Stimulated activated CD8-positive, alpha-beta memory T cell treated with anti-CD3 and anti-CD28 coated beads, Interleukin-12 subunit alpha, Interleukin-12 subunit beta, amount 100 ng/mL, for 4 hours (primary cell): ENCODE measurements at places on chromosomes 5 and 9.

GRCh38 chr5:169970911-169971765 is 9.2 kb downstream of the INSYN2B start:
- DNase-seq, result no peak

DNA sequence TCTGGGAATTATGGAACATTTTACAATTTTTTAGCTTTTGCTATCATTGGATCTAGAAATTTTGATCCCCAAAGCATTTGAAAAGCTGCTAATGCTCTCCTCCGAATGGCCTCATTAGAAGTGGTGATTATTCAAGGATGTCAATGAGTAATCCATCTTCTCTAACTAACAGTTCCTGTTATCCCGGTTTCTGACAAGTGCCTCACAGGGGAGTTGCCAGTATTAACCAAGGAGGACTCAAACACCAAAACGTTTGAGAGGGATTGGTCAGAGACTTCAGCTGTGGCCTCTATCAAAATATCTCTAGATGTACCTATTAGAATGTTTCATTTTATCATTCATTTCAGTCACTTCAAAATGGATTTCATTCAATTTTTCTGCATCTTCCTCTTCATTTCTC is 208.3 kb upstream of the ITGA1 start:
- DNase-seq, result no peak

DNA sequence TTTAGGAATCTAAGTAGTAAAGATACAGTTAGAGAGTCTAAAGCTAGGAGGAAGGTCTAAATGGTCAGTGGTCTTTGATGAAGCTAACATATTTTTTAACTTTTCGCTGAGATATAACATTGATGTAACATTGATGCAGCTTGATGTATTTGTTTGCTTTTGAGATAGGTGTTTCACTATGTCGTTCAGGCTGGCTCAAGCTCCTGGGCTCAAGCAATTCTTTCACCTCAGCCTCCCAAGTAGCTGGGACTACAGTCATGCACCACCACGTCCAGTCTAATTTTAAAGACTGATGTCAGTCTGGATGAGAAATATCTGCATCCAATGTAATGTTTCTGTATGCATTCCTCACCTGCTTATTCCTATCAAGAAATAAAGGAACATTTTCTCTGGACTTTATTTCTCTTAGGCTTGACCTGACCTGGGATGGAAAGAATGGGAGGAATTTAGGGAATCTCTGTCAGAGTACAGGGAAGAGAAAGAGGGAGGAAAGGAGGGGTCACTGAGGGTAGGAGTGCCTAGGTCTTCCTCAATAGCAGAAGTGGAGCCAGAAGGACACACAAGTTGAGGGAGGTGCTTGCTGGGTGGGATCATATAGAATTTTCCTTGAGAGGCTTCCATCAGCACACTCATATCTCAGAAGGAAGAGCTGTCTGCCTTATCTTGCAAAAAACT is 101.5 kb upstream of the GPBP1 start:
- no peak for DNase-seq

DNA sequence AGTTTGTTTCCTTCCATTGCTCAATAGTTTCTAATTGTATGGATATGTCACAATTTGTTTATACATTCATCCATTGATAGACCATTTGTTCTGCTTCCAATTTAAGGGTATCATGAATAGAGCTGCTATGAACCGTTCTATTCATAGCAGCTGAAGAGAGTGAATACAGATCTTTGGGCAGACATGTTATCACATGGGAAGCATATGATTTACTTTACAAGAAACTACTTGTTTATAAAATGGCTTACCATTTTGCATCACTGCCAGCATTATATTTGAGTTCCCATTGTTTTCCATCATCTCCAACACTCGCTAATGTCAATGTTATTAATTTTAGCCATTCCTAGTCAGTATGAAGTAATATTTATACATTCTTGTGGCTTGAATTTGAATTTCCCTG is 549.0 kb downstream of the MAT2B start:
- DNase-seq, result no peak

DNA sequence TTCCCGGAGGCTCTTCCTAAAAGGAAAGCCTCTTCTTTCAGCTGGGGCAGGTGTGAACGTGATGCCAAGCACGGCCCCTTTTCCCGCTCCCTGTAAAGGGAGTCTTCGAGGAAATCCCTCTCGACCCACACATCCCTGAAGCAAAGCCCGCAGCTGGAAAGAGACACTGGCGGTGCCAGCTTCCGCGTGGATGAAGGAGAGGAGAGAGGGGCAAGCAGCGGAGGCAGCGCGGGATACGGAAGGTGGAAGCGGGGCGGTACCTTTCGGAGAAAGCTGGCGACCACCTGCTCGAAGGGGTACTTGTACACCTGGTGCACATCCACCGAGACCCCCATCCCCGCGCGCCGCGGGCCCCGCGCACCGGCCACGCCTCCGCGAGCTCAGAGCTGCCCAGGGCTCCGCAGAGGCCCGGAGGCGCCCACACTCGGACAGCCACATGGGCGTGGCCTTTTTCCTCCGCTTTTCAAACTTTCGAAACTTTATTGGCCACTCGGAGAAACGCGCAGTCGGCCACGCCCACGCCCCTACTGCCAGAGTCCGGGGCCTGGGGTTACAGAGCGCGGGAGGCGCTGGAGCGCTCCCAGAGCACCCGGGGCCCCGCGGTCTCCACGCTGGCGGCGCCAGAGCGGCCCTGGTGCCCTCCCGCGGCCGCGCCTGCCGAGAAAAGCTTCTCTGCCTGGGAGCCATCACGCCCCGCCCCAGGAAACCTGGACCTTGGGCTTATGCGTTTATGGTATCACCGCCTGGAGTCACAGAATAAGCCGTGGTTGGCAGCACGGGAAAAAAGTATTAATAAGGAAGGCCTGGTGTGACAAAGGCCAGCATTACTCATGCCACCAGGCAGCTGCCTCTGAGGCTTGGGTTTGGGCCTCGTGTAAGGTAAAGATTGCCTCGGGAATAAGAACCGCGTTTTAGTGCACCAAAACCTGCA is at the start of gene PRELID2:
Gene PRELID2 (minus strand): TSS at position 426 of the 931 bp plus-strand sequence. CDS start 91 bp downstream, at position 335.
- peak; percentile 20 for DNase-seq

- no peak for DNase-seq
These were observed 533.3 kb upstream of the DMAC1 start for GRCh38 chr9:8332871-8333270.

GRCh38 chr9:90547896-90548295 is 94.7 kb downstream of the DIRAS2 start:
- no peak for DNase-seq

- DNase-seq, result no peak
These were observed 38.6 kb upstream of the SLC6A19 start for GRCh38 chr5:1162751-1163150.

- DNase-seq, result no peak
These were observed 350.5 kb upstream of the DAB2 start for GRCh38 chr5:39775086-39775796.

GRCh38 chr9:84866396-84867175 is 197.1 kb downstream of the NTRK2 start:
- DNase-seq, result no peak

DNA sequence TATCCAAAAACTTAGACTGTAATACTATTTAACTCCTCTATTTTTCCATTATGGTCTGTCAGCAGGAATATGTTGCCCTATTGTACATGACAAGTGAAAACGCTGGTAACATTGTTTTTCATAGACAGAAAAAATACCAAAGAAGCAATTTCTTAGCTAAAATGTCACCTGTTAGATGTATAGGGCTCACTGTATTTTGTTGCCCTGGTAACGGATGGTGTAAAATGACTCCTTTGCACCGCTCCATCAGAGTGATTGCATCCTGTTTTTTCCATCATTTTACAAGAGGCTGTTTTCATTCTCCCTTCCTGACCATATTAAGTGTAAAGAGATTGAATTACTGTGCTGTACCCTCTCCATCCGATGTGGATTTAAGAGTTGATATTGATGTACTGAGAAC is 460.1 kb upstream of the TLE4 start:
- no peak for DNase-seq

DNA sequence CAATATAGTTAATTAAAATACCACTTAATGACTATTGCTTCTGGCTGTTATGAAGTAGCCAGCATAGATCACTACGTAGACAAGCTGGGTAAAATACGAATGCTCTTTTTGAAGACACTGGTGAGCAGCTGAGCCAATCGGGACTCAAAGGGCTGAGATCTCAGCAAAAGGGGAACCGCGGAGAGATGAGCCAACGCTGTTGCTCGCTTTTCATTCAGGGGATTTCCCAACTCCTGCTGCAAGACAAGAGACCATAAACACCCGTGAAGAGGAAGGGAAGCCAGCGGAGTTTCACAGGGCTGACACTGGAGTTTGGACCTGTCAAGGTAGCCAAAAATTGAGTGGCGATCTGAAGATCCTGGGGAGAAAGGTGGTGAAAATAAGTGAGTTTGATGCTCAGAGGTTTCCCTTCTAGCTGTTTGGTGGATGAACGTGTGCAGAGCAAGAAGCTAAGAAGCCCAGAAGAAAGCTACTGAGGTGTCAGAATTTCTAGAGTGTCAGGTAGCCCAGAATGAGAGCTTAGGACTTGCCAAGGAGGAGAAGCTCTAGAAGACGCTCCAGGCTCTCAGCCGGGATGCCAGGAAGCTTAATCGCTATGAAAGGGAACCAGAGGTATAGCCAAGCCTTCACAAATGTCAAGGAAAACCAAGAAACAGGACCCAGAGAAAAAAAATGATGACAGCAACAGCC is 79.6 kb upstream of the RNU6ATAC start:
- peak; percentile 4 for DNase-seq

DNA sequence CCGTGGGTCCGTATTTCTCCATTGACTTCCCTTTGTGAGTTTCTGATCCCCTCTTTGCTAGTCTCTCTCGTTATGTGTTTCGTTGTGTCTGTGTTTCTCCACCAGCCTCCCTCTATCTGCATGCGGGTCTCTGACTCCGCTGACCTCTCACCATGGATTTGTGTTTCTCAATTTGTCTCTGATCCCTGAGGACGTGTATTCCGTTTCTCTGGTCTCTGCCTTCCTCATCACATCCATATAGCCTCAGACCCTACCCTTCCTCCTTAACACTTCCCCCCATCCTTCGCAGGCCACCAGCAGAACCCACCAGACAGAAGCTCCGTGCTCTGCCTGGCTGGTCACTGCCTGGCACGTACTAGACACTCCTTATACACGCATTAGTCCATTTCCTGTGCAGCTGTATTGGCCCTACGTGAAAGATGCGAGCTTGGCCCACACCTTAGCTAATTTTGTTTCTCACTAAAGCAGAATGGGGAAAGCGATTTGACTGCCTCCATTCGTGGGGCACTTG is 631 bp downstream of the B4GALT7 start:
- no peak for DNase-seq

GRCh38 chr9:15468145-15468544 is 42.6 kb downstream of the PSIP1 start:
- no peak for DNase-seq

- DNase-seq, result no peak
These were observed 99.4 kb downstream of the MTREX start for GRCh38 chr5:55407059-55407684.

GRCh38 chr5:16492398-16493140 is 27.0 kb upstream of the ZNF622 start:
- DNase-seq, result no peak

DNA sequence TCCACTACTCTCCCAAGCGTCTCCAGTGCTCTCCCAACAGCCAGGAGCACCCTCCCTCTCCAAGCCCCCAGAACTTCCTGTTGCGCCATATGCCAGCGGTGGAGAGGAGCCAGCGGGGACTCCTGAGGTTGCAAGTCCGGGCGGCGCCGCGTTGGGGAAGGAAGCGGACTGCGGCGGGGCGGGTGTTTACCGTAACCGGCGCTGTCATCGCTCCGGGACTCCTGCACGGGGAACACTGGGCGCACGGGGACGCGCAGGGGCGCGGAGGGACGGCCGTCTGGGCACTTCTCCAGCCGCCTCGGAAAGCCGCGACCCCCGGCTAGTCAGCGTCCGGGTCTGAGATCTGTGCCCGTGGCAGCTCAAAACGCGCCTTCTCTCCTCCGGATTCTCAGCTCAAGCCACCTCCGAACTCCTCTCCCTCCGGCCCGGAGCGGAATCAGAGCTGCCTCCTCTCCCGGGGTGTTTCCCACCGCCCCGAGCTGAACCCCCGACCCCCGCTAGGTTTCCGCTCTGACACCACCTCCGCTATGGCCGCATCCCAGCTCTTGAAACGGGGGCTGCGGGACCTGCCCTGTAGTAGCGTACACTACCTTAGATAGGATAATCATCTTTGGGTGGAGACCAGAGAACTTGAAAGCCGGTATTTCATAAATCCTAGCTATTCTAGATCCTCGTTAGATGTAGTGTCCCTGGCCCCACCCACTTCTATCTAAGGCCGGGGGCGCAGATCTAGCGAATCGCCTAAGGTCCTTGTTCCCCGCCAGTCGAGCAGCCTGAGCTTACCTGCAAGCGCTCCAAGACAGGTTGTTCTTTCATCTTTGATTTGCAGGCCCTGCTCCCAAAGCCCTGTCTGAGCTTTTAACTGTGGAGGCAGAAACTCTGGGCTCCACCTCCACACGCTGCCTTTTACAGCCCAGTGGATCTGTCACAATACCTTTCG is at the start of gene TRPM6:
Gene TRPM6 (minus strand): TSS at position 881 of the 940 bp plus-strand sequence. CDS start 65 bp downstream, at position 816.
- DNase-seq, result no peak

- DNase-seq, result no peak
These were observed 49.0 kb upstream of the IRX4 start for GRCh38 chr5:1931604-1932231.

DNA sequence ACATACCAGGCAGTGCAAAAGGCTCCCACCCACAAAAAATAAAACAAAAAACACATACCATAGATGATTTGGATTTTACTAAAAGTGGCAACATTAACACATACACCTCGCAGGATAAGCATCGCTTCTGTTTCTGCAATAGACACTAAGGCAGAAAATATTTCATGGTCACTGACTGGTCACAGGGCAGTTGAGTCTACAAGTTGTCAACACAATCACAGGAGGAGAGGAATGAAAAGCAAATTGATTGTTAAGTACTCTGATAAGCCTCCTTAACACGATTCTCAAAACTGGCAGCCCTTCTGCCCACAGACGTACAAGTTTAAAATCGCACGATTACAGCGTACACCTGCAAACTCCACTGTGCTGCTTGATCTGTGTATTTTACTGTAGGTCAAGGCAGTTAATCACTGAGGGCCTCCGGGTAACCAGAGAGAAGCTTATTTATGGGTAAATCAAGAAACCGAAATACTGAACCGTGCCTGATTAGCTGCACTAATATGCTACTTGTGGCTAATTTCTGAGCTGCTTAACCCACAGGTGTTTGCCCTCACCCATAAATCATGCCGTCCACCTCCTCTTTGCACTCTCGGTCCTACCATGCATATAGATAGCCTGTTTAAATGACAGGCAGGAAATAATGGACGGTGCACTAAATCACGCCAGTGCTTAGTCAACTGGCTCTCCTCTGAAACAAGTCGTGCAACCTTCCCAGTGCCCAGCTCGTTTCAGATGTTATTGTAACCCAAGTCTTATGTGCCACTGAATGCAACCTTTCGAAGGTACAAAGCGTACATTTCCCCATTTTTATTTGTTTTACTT is 659.4 kb upstream of the ADAMTS16 start:
- DNase-seq, result no peak
